Activated CD8-positive, alpha-beta memory T cell treated with anti-CD3 and anti-CD28 coated beads, Interleukin-2, amount 10 ng/mL, durations not matched to agents 7 days and 5 days (primary cell): ENCODE measurements at places on chromosomes 4 and X.
A peak's percentile ranks its signal among the peaks of the same experiment; 100 is the strongest.

- DNase-seq: no peak
Measured at GRCh38 chr4:87120411-87121162, 99.8 kb downstream of the KLHL8 start.

DNA sequence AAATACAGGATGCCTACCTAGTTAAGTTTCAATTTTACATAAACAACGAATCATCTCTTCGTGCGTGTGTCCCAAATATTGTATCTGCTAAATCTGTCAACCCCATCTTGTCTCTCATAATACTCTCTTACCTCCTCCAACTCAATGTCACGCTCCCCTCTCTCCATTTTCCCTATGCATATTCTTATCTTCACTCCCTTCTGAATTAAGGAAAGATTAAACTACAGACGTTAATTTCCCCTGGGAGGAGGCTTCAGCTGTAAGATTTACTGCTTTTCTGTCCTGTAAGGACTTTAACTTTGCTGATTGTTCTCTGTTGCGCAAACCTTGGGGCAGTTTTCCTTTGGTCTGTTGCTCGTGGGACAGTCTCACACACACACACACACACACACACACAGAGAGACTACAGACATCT, 455 bp upstream of the ABCB7 start:
- no peak for DNase-seq

DNA sequence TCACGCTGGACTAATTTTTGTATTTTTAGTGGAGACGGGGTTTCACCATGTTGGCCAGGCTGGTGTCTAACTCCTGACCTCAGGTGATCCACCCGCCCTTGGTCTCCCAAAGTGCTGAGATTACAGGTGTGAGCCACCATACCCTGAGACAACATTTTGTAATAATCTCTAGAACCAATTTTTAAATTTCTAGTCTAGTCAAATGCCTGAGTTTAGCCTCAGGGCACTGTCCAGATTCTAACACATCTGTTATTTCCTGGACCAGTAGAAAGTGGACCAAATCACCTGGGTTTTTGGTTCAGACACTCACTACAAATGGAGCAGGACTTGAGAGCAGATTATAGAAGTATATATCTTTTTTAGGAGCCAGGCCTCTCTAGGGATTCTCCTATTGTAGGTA, 21.6 kb downstream of the ART3 start:
- DNase-seq: no peak

DNA sequence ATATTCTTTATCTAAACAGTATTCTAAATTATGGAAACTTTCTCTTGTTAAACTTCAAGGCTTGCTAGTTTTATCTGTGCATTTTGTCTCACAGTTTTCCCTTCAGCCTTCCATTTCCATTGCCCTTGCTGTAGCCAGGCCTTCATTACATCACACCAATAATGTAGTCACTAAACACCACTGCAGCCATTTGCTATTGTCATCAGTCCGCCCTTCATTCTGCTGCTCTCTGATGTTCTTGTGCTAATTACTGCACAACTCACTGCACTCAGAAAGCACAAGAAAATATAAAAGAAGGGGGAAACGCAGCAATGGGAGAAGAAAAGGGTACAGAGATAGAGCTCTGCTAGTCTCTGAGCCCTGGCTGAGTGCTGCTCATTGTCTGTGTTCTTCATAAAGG, 239.6 kb upstream of the FSTL5 start:
- no peak for DNase-seq

DNA sequence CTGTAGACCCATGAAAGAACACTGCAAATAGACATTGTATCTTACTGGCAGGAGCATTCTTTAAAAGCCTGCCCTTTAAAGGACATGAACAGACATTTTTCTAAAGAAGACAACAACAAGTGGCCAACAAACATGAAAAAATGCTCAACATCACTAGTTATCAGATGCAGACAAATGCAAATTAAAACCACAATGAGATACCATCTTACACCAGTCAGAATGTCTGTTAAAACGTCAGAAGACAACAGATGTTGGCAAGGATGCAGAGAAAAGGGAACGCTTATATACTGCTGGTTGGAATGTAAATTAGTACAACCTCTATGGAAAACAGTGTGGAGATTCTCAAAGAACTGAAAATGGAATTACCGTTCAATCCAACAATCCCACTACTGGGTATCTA, 77.2 kb downstream of the ATP10D start:
- DNase-seq: no peak

GRCh38 chr4:95835672-95836071, 4.2 kb upstream of the PDHA2 start:
- no peak for DNase-seq

GRCh38 chr4:40214038-40214437, 17.2 kb downstream of the RHOH start:
- DNase-seq: peak; percentile 54

DNA sequence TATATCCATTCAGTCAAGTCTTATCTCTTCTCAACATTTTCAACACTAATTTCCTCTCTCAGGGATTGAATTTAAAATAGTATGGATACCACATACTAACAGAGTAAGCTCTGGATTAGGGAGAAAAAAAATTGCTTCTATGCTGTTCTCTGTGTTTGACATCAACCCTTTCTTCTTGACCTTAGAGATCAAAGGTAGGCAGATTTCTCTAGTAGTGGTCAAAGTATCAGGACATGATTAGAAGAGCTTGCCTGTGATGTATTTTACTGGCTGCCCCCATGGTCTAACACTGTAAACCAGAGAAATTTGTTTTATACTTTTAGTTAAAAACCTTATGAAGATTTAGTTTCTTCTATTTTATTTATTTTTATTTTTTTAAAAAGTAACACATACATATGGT, 8.3 kb downstream of the ADH6 start:
- no peak for DNase-seq

- DNase-seq: no peak
Measured at GRCh38 chr4:76622126-76622525, 187.1 kb downstream of the SHROOM3 start.

GRCh38 chr4:55609393-55609866, 17.4 kb upstream of the PDCL2 start:
- no peak for DNase-seq
